NCI-H774 (cell line): ENCODE measurements at places on chromosomes 6 and 20.

- DNase-seq: peak; percentile 80
Measured at GRCh38 chr6:132279592-132280139, 121.6 kb downstream of the MOXD1 start.

DNA sequence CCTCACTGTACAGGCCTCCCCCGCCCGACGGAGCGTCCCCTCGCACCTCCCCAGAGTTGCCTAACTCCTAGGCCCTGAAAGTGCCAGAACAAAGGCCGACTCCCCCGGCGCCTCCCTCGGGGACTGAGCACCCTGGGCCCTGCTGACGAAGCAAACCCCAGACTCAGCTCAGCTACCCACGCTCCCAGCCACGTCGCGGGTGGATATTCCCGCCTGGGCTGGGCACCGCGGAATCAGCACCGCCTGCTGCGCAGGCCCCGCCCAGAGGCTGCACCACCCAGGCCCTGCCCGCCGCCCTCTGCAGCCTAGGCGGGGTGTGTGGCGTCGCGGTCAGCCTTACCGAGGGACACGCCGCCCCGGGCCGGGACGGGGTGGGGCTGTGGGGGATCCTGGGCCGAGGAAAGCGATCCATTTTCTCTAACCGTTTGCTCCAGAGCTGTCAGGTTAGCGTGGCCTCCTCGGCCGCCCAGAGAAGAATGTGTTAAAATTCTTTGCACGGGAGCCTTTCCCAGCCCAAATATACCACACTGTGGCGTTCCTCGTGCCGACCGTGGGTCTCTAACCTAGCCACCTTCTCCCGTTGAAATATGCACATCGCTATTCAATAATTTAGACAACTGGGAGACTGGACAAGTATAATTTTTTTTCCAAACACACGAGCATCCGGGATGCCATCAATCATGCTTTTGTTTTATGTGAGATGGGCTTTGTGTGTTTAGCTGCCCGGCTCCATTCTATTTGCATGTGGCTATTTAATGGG, 31.4 kb downstream of the TFAP2A start:
- DNase-seq: peak; percentile 15

GRCh38 chr6:17278289-17279063, 2.7 kb upstream of the RBM24 start:
- DNase-seq: no peak

DNA sequence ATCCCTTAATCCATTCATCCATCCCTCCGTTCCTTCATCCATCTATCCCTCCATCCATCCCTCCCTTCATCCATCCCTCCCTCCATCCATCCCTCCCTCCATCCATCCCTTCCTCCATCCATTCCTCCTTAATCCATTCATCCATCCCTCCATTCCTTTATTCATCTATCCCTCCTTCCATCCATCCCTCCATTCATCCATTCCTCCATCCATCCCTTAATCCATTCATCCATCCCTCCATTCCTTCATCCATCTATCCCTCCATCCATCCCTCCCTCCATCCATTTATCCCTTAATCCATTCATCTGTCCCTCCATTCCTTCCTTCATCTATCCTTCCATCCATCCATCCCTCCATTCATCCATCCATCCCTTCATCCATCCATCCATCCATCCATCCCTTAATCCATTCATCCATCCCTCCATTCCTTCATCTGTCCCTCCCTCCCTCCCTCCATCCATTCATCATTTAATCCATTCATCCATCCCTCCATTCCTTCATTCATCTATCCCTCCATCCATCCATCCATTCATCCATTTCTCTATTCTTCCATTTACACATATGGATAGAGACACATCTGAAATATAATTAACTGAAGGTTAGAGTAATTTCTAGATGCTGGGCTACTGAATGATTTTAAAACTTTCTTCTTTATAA, 100.9 kb downstream of the TSHZ2 start:
- DNase-seq: no peak

DNA sequence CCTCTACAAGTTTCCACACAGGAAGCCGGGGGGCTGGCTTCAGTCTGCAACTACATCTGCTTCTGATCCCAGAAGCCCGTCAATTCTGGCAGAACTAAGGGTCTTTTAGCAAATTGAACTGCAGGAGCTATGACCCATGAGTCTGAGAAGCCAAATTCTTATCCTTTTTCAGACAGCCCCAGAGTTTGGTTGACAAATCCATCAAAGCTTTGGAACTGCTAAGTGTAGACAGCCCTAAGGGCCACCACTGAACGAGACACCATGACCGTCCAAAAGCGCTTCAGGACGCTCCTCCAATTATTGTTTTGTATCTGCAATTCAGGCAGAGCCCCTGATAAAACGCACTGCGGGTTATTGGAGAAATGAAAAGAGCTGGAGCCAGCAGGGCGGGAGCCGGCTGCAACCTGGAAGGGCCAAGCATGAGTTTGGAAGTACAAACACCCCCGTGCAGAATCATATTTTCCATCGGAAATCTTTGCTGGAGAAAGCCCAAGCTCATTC, 67.1 kb downstream of the GNAS-AS1 start:
- no peak for DNase-seq

- DNase-seq: no peak
Measured at GRCh38 chr6:168197636-168198301, 118.8 kb upstream of the FRMD1 start.

- DNase-seq: no peak
Measured at GRCh38 chr6:38739532-38739931, 24.4 kb downstream of the DNAH8 start.

- DNase-seq: no peak
Measured at GRCh38 chr6:26029857-26030653, 57.2 kb upstream of the HFE start.

DNA sequence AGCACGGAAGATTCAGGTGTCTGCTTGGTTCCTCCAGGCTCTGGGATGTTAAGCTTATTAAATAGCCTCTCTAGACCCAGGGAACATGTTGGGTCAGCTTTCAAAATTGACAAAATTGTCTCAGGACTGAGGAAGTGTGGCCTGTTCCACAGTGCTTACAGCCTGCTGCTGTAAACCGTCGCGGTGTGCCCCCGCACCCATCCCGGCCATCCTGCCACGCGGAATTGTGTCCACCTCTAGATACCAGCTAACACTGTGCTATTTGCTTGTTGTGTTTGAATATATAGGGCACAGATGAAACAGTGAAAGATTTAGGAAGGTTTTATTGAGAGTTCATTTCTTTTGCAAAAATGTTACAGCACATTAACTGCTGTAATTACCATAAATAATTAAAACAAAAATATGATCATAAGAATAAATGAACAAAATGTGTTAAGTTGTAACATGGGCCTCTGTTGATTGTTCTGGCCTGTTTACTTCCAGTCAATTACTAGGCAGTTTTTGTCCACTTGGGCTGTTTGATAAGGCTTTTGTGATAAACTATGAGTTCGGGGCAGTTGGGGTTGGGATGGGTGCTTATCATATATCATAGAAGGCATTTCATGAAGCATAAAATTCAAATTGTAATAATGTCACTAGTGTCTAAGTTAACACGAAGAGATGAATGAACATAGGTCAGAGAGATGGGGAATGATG, 77.4 kb downstream of the ARID1B start:
- no peak for DNase-seq

DNA sequence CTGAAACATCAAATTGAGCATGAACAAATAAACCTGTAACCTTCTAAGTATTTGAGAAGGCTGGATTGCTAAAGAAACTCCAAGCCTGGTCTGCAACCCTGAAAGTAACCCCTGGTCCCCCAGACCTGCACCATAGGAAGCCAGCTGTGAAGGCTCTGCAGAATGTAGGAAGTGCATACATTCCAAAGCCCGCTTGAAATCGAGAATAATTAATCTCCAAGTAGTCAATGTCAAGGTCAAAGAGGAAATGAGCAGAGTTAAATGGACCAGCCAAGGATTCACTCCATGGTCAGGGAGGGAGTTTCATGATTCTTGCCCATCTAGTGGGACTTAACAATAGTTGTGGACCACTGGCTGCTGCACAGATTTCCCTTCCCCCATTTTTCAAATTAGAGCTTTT, 107.6 kb upstream of the RNF24 start:
- DNase-seq: no peak

DNA sequence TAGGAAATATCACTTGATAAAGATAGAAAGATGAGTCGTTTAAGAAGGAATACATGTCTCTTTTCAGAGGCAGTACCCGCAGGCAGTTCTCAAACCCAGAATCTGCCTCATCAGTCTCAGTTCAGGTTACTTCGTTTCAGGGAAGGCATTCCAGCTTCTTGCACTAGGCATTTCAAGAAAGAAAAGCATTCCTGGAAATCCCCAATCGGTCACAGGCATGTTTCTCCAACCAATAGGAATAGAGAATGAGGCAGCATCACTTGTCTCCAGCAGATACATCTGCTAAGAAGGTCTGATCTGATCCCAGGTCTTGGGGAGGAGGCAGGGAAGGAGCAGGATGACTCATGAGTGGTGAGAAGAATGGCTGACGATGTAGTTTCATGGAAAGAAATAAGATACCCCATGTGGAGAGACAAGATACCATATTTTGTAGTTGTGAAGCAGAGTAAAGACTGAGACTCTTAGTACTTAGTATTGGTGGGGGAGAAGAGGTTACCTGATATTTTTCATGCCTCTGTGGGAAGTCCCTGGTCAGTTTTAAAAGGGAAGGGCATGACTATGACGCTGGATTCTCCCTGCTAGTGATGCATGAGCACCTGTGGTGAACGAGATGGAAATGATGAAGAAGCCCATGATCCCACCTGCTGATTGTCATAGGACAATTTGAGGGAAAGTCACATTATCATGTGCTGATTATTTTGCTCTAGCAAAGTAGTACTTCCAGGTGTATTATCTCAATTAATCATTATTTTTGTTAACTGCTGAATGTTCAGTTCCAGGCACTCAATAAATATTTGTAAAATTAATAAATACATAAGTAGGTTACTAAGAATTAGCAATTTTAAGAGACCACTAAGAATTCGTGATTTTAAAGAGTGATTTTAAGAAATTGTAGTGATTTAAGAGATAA, 20.3 kb upstream of the HLA-DRB1 start:
- no peak for DNase-seq

DNA sequence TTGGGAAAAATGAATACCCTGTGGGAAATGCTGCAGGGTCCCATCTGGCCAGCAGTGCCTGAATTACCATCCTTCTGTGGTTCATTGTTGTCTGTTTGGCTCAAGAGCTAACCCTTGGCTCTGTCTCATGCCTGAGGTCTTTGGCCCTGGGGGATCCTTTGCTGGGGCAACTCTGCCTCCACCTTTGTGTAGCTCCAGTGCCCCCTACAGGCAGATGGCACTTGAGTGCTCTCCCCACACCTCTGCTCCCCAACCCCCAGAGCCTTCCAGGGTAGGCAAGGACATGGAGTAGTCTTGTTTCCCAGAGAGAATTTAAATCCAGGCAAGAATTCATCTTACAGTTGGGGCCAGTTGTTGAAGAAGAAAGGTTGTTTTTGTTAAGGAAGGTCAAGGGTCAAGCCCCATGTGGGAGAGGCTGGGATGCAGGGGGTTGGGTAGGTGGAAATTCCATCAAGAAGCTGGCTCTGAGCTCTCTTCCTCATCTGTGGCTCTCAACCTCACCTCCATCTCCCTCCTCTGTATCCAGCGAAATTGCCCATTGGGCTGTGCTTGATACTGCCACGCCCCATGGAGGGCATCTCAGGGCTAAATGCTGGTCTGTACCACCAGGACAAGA, 44.2 kb downstream of the ZNF831 start:
- no peak for DNase-seq

DNA sequence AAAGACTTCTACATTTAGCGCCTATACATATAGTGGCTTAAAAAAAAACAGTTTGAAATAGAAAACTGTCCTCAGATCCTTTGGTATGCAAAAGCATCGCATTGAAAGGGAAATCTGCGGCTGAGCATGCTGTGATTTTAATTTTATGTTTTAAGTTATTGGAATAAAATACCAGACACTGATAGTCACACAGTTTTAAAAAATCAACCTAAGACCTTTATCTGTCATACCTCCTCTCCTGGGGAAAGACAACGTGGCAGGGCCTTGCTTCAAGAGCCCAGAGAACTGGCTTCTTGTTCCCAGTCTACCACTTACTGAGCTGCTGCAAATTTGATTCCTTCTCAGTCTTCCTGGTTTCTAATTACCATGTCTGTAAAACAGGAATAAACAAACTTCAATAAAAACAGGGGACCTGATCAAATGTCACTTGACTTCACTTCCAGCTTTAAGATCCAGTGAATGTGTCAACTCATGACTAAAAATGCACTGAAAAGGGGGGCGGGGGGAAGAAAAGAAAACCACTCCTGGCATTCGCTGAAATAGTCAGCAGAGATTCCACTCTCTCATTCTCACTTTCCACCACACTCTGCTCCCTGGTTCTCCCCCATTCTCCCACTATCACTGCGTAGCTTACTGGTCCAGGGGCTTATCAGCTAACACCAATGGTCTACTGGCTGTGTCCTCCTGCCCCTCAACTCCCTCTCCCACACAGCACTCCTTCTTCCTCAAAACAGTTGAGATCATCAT, 494.7 kb upstream of the MARCKS start:
- DNase-seq: no peak

- no peak for DNase-seq
Measured at GRCh38 chr6:20238688-20239587, 26.7 kb upstream of the MBOAT1 start.

DNA sequence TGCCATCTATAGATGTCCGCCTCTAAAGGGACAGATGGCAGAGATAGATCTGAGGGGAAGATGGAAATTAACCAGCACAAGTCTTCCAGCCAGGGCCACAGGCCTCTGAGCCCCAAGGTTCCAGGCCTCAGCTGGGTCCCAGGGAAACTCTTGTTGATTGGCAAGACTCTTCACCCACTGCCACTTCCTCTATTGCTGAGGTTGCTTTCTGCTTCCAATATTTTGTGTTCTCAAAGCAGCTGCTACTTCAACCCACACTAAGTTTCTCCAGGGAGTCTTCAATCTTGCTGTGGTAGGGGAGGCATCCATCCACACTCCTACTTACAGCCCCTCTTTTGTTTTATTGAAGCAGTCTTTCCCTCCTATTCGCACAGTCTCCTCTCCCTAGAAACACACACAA, 36.4 kb upstream of the SASH1 start:
- DNase-seq: no peak

DNA sequence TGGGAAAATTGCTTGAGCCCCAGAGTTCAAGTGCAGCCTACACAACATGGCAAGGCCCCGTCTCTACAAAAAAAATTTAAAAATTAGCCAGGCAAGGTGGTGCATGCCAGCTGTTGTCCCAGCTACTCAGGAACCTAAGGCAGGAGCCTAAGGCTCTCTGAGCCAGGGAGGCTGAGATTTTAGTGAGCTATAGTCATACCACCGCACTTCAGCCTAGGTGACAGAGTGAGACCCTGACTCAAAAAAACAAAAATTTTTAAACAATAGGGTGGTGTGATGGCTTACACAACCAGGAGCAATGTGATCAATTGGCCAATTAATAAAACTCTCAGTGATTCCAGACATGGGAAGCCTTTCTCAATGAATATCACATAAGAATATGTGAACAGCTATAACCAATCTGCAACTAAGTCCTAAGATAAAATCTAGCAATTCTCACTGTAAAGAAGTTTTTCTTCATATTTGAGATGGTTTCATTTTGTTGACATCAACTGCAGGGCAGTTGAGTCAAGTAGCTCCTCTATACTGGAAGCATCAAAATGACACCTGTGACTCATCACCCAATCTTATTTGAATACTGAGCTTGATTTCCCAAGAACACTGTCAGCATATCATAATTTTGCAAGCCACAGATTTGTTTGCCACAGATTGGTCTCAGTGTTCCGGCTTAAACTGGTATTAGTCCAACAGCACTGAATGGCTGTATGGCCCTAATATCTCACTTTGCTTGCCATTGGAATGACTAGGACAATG, 169.0 kb upstream of the GJE1 start:
- DNase-seq: no peak
